ENCODE measurements at places on chromosomes 7 and 10.

- no peak for DNase-seq
These were observed 83.5 kb downstream of the ST7 start for GRCh38 chr7:117036836-117037235.

DNA sequence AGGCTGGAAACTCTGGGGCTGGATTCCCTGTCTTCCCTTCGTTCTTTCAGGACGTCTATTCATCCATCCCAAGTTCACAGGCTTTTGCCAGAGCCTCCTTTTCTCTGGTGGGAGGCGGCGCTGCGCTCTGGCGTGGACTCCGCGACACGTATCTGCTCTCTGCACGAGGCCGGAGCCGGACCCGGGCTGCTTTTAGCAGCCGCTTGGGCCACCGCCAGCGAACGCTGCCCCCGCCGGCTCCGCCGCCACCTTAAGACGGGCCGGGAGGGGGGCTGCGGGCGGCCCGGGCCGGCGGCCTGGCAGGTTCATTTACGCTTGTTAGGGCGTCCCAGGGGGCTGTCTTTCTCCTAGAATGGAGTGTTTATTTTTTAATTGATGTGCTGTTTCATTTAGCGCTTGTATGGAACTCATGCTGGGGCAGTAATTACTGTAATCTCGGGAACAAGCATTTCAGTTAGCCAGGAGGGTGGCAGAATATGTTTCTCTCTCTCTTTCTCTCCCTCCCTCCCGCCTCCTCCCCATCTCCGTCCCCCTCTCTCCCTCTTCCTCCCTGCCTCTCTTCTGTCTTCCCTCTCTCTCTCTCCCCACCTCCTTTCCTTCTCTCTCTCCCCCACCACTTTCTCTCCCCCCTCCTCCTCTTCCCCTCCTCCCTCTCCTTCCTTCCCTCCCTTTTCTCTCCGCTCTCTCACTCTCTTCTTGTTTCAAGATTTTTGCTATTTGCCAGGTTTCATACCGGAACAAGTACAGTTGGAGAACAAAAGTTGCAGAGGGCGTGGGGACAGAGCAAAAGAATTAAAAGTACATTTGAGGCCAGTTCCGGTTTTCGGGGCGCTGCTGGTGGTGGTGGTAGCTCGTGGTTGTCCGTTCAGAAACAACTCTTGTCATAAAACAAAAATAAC is 1.3 kb upstream of the FZD8 start:
- DNase-seq: peak; percentile 54

DNA sequence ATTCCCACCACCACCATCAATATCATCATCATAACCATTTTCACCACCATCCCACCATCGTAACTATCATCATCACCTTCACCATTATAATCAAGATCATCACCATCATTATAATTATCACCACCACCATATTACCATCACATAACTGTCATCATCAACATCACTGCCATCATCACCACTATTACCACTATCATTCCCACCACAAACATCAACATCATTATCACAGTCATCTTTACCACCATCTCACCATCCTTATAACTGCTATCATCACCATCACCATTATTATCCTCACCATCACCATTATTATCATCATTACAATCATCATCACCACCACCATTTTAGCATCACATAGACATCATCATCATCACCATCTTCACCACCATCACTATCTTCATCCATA is 167.1 kb upstream of the ZMIZ1 start:
- DNase-seq: no peak

- DNase-seq: peak; percentile 39
These were observed 10.2 kb upstream of the SLC25A28 start for GRCh38 chr10:99630433-99630832.

DNA sequence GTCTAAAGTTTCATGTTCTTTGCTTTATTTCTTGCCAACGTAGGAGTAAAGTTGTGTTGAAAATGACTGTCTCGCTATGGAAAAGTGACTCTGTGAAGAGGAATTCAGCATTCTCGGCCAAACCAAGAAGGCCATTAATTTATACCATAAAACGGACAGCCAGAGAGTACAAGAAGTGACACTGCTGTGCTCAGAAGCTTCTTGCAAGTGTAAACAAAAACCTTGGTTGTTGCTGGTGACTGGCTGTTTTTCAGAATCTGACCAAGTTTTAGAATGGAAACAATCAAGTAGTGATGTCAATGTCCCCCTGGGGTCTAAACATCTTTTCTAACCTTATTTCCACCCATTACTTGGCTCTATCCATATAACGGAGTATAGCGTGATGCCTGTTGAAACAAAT is 201.9 kb downstream of the INHBA start:
- no peak for DNase-seq

DNA sequence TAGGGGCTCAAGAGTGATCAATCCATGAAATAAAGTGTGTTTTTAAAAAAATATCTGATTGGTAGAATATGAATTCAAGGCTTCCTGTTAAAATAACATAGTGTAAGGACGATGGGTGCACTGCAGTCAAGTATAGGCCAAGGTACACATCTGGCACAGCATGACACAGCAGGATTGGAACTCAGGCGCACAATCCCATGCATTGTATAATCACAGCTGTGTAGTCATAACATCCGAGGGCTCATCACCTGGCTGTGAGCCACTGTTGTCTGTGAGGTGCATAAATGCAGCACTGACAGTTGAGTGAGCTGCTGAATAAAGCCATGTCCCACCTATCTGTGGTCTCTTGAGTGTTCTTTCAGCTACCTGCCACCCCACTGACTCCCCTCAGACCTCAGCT is 142.3 kb upstream of the HPS1 start:
- DNase-seq: no peak

DNA sequence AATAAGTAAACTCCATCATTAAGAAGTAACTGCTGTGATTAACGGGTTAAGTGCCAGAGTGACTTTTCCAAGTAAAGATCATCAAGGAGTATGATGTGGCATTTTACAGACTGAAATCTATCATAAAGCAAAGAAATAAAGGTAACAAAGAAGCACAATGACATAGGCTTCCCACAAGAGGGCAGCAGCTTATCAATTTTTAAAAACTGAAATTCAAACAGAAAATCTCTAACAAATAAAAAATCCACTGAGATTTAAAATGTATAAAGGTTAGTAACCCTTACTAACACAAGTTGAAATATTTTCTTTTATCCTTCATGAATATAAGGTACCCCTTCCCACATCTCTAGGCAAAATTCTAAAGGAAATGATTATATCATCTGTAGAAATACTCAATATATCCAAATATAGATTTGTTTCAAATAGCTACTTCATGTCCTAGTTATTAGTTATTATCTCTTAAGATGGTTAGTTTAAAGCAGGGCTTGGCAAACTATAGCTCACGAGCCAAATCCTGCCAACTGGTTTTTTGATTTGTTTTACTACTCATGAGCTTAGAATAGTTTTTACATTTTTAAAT is 29.2 kb downstream of the FAM3C start:
- DNase-seq: peak; percentile 45
